ENCODE measurements at places on chromosomes 2 and 18.

GRCh38 chr2:206341396-206341795, 66.9 kb downstream of the ZDBF2 start:
- no peak for DNase-seq

- DNase-seq = no peak
Measured at GRCh38 chr2:71451705-71452104, 1.7 kb upstream of the DYSF start.

DNA sequence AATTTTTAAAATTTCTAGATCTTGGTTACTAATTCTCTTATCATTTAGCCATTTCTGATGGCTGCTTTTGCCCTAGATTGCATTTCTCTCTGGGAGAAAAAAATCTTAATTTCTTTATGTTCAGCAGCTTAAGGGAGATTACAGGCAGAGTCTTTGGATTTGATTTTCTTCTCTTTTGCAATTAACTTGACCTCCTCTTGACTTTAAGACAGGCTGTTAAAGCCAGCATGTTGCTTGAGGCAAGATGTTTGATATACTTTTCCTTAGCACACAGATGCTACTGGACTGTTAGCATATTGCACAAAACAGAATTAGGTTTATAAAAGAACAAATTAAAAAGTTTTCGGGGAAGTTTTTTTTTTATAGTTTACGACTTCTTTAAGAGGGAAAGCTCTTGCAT, 50.0 kb downstream of the XRCC5 start:
- DNase-seq = no peak

GRCh38 chr2:64823794-64824193, 165.4 kb upstream of the SLC1A4 start:
- no peak for DNase-seq

DNA sequence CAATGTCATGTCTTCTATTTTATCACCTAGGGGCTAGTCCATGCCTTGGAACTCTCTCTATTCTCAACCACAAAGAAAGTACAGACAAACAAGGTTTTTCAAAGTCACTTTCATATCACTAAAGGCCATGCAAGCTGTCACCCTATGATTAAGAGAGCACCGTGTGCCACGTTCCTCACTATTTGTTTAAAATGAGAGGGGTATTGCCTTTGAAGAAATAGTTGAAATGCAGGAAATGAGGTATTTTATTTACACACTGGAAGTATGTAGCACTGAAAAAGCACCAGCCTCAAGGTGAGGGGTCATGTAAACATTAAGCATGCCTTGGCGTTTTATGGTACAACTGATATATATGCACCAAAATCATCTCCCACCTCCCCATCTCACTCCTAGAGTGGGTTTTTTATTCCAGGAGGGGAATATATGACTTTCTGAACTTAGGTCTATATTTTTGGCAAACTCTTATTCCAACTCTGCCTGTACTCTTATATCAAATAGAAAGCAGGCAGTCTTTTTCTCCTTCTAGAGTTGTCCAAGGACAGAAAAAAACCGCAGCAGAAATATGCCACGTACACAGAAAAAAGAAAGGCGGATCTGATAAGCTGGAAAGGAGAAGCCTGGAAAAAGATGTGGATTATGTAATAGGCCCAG, 53.5 kb downstream of the VSNL1 start:
- no peak for DNase-seq

DNA sequence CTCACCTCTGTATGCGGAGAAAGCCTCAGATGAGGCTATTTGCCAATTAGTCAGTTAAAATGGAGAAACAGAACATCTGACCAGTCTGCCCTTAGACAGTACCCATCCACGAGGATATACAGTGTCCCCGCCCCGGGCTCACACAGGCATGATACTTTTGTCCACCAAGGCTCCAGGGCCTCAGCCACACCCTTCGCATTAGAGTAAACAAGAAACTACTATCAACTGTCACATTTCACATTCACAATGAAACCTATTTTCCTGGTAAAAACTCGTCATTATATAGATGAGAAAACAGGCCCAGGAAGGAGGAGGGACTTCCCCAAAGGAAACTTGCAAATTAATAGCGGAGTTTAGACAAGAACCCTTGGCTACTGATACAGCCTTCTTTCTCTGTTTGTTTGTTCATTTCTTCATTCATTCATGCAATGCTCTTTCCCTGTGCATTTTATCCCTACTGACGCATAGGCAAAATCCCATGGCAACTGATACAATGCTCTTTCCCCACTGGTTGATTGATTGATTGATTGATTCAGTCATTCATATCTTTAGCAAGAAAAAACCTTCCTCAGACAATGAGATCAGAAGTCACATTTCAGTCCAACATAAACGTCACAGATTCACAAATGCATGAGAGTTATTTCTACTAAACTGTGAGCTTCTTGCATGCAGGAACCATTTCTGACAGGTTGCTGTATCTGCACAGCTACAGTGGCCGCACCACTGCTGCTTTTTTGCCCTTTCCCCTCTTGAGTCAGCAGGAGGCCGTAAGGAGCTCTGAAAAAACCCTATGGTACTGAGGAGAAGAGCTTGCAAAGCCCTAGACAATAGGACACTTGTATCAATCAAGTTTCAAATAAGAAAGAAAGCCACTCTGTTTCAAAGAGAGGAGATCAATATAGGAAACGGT, 777.1 kb downstream of the RNF144A start:
- DNase-seq = no peak

GRCh38 chr2:95333888-95334338, 36.8 kb downstream of the KCNIP3 start:
- no peak for DNase-seq

DNA sequence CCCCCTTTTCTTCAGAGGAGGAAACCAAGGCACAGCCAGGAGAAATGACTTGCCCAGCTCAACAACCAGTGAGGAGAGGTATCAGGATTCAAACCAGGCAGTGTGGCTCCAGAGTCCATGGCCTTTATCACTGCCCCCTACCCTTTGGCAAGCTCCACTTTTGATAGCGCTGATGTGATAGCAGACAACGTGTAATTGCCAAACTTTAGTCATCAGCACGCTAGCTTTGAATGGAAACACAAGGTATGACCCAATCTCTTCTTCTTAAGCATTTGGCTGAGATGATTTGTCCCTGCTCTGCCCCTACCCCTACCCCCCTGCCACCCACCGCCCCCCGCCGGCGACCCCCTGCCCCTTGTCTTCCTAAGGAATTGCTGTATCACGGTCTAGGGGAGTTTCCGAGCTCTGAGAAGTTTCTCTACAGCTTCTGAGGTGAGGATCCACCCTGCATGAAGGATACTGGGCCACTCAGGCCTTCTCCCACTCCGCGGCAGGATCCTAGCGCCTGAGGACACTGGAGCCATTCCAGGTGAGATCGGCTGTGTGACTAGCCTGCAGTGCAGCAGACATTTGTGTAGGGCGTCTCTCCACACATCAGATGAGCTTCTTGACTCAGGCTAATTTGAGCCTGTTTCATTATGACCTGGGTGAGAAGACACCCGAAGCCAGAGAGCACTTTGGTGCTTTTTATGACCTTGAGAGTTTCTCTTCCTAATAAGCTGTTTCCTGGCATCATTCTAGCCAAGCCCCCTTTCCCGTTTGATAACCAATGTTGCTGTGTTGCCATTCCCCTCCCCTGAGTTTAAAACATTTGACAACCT, 75.1 kb upstream of the MAP4K4 start:
- DNase-seq = no peak

DNA sequence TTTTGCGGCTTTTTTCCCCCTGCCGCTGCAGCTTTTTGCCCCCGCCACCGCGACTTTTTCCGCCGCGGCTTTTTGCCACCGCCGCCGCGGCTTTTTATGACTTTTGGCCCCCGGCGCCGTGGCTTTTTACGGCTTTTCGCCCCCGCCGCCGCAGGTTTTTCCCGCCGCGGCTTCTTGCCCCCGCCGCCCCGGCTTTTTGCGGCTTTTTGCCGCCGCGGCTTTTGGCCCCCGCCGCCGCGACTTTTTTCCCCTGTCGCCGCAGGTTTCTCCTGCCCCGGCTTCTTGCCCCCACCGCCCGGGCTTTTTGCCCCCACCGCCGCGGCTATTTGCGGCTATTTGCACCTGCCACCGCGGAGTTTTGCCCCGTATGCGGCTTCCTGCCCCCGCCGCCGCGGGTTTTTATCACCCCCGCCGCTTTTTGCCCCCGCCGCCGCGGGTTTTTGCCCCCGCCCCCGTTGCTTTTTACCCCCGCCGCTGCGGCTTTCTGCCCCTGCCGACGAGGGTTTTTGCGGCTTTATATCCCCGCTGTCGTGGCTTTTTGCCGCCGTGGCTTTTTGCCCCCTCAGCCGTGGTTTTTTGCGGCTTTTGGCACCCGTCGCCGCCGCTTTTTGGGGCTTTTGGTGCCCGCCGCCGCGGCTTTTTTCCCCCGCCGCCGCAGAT, 2750.9 kb downstream of the RPIA start:
- DNase-seq = peak; percentile 20

GRCh38 chr2:164589522-164589921, 31.8 kb downstream of the GRB14 start:
- DNase-seq = no peak

- DNase-seq = no peak
Measured at GRCh38 chr2:8722986-8723385, 41.1 kb downstream of the ID2 start.

GRCh38 chr2:232541195-232541960, 1.9 kb downstream of the CHRNG start:
- DNase-seq = no peak

- no peak for DNase-seq
Measured at GRCh38 chr2:152573168-152573567, 144.1 kb downstream of the PRPF40A start.

DNA sequence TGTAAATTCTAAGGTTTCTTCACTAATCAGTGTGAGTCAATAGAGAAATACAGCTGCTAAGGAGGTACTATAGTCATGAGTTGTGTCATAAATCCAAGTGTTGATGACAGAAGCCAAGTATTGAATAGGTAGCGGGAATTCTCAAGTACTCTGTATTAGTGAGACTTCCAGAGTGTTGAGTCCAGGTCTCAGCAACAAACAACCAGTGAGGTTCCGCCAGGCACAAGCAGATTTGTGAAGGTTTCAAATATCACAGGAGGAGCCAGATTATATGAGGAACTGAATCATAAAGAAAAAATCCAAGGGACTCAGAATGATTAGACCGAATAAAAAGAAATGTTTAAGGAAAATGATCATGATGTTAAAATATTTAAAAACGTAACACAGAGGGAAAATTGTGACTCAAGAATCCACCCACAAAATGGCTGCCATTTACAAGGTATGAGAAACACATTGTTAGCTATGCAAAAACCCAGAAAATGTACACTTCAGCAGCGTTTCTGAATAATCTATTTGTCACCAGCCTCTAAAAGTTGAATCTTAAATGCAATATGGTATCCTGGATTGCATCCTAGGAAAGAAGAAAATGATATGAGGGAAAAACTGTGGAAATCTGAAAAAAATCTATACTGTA, 27.3 kb upstream of the EVA1A start:
- no peak for DNase-seq

DNA sequence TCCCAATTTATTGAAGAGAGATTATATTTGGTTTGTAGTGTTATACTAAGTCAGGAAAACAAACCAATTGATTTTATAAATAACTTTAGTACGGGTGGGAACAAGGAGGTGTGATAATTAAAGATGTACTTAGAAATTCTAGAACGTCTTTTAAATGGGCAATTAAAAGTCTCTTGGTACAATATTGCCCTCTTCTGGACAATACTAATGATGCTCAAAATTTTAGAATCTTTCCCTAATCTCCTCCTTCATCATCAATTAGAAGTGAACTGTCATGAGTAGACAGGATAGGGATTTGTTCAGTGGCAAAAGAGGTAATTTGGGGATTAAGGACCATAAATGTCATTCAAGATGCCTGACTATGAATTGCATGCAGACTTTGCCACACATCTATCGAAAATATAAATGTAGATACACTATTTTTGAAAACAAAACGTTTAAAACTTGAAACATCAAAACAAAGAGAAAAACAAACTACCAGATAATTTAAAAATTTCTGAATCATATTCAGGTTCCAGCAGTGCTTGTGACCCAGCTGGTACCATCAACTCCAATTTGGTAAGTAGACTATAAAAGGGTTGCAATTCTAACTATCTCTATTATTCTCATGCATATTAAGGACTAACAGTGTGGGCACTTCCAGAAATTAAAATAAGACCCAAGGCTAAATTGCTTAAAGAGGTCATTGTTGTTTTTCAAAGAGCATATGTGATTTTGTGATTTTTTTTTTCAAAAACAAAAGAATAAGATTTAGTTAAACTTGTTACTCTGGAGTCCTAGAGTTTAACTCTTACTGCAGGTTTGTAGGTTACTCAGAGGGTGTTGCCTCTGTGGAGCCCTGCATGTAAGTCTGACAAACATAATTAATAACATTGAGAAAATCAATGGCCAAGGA, 123.5 kb downstream of the LAMA3 start:
- DNase-seq = no peak

DNA sequence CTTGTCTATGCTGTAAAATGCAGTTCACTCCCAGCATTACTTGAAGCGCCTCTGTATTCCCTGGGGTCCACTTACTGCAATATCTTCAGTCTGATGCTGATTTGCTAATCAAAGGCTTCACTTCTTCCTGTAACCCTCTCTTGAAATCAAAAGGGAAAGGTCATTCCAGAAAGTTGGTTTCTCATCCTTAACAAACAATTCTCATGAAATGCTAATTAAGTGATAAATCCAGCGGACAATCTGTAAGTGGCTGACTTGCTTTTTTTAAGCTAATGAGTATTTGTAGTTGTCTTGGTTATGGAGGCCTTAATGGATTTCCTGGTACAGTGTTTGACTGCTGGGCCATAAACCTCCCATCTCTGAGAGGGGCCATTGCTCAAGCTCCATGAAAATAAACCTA, 499.6 kb upstream of the HS6ST1 start:
- DNase-seq = no peak

- DNase-seq = no peak
Measured at GRCh38 chr18:29512203-29512602, 1335.3 kb upstream of the CDH2 start.

- DNase-seq = no peak
Measured at GRCh38 chr18:54351186-54351585, 6.5 kb downstream of the STARD6 start.

DNA sequence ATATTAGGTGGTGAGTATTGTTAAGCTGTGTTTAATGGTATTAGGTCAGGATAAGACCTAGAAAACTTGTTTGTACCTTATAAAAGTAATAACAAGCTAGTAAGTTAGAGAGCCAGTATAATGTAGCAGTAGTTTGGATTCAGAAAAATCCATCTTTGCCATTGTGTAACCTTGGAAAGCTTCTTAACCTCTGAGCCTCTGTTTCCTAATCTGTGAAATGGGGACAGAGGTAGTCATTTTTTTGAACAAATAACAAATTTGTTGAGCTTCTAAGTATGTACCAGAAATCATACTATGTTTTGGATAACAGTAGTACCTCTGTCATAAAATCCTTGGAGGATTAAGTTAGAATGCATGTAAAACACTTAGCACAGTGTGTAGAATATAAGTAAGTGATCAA, 12.5 kb downstream of the GLS start:
- DNase-seq = no peak

DNA sequence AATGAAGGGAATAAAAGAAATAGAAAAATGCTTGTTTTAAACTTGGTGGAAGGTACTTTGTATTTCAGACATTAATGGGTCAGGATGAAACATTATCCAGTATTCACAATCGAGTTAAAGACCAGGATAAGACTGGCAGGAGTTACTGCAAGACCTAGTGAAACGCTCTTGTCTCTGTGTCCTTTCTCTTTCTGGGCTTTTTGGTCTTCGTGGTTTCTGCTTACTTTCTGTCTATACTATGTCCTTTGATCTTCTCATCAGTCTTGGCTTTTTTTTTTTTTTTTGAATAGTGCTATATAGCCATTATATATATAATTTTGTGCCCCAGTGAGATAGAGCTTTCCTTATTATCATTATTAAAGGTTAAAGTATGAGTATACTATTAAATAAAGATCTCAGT, 42.1 kb upstream of the GAREM2 start:
- DNase-seq = no peak

GRCh38 chr2:192197357-192197756, 2.6 kb upstream of the TMEFF2 start:
- DNase-seq = no peak

- no peak for DNase-seq
Measured at GRCh38 chr2:65729246-65729645, 296.8 kb upstream of the SPRED2 start.
